Activated CD4-positive, alpha-beta T cell treated with anti-CD3 and anti-CD28 coated beads, Interleukin-2, amount 10 ng/mL, durations not matched to agents 7 days and 5 days (primary cell): ENCODE measurements at places on chromosomes 13 and 19. TPM values are rescaled to one million over a fixed set of nuclear protein-coding genes. Genes with fewer than 3 reads are reported as not detected.

GRCh38 chr19:8251025-8251472 is 41.9 kb downstream of the CERS4 start:
- H3K4me3 ChIP-seq = no peak overlapping the region
- H3K4me1 ChIP-seq = peaks cover 3% of the 10 kb centered on the region
- peaks cover 5% of the 10 kb centered on the region for H3K36me3 ChIP-seq

GRCh38 chr13:84481958-84482357 is 599.7 kb upstream of the SLITRK1 start:
- no peaks in the 10 kb centered on the region for H3K4me1 ChIP-seq
- no peak overlapping the region for H3K27ac ChIP-seq
- H3K4me3 ChIP-seq = no peak overlapping the region
- H3K27me3 ChIP-seq = no peaks in the 10 kb centered on the region
- H3K36me3 ChIP-seq = no peaks in the 10 kb centered on the region
- no peak for DNase-seq

- H3K27ac ChIP-seq = no peak overlapping the region
- no peaks in the 10 kb centered on the region for H3K36me3 ChIP-seq
- no peak for DNase-seq
- H3K27me3 ChIP-seq = no peaks in the 10 kb centered on the region
- peaks cover 13% of the 10 kb centered on the region for H3K4me1 ChIP-seq
- H3K4me3 ChIP-seq = no peak overlapping the region
Measured at GRCh38 chr13:48818495-48819356, 157.0 kb upstream of the FNDC3A start.

The NLRP7 gene
- not detected for total RNA-seq

The F7 gene
- total RNA-seq = not detected

DNA sequence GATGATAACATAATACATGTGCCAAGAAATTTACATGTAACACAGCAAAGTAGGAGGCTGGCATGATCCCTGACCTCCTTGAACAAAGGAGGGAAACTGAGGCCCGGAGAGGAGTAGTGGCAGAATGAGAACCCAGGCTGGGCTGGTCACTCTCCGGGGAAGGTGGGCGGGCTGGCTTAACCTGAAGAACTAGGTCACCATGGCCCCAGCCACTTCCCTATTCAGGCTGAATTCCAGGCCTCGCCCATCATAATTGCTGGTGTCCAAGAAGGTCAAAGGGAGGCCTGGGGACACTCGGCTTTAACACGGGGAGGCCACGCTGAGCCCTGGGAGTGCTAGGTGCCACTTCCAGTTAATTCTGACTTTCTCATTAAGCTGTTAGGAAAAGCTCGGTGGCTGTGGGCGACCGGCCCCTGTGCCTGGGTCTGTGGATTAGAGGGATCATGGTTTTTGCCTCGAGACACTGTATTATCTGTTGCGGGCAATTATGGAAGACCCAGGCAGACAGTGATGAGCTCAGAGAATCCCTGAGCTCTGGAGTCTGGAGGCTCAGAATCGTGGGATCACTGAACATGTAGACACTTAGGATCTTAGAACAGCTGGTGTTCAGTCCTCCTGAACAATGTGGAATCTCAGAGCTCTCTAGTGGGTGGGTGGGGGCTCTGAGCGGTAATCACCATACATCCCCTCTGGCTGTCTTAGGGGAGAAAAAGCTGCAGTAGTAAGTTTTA is 5.0 kb upstream of the TINCR start:
- DNase-seq = no peak
- no peaks in the 10 kb centered on the region for H3K4me1 ChIP-seq
- H3K27me3 ChIP-seq = peaks cover 4% of the 10 kb centered on the region
- no peak overlapping the region for H3K27ac ChIP-seq
- no peak overlapping the region for H3K4me3 ChIP-seq

GRCh38 chr13:79398915-79399314 is 7.1 kb downstream of the RBM26 start:
- H3K27ac ChIP-seq = no peak overlapping the region
- DNase-seq = no peak
- H3K4me1 ChIP-seq = peaks cover 56% of the 10 kb centered on the region
- H3K4me3 ChIP-seq = no peak overlapping the region

- no peaks in the 10 kb centered on the region for H3K4me1 ChIP-seq
- H3K36me3 ChIP-seq = no peaks in the 10 kb centered on the region
- no peak overlapping the region for H3K27ac ChIP-seq
- H3K27me3 ChIP-seq = no peaks in the 10 kb centered on the region
- H3K4me3 ChIP-seq = no peak overlapping the region
Measured at GRCh38 chr13:103007427-103007762, 58.8 kb downstream of the SLC10A2 start.

GRCh38 chr13:47119575-47120235 is 222.9 kb upstream of the HTR2A start:
- H3K27ac ChIP-seq = no peak overlapping the region
- no peaks in the 10 kb centered on the region for H3K36me3 ChIP-seq
- H3K4me1 ChIP-seq = no peaks in the 10 kb centered on the region
- peaks cover 8% of the 10 kb centered on the region for H3K27me3 ChIP-seq

- H3K27me3 ChIP-seq = peaks cover 2% of the 10 kb centered on the region
- H3K4me1 ChIP-seq = peaks cover 20% of the 10 kb centered on the region
- H3K36me3 ChIP-seq = peaks cover 36% of the 10 kb centered on the region
- H3K27ac ChIP-seq = peak overlapping the region; percentile 62
Measured at GRCh38 chr19:12921047-12921446, 2.0 kb upstream of the SYCE2 start.

GRCh38 chr13:113918981-113919701 is 54.7 kb downstream of the C13orf46 start:
- H3K27me3 ChIP-seq = peaks cover 18% of the 10 kb centered on the region
- H3K4me3 ChIP-seq = no peak overlapping the region
- DNase-seq = no peak
- no peak overlapping the region for H3K27ac ChIP-seq
- no peaks in the 10 kb centered on the region for H3K36me3 ChIP-seq

DNA sequence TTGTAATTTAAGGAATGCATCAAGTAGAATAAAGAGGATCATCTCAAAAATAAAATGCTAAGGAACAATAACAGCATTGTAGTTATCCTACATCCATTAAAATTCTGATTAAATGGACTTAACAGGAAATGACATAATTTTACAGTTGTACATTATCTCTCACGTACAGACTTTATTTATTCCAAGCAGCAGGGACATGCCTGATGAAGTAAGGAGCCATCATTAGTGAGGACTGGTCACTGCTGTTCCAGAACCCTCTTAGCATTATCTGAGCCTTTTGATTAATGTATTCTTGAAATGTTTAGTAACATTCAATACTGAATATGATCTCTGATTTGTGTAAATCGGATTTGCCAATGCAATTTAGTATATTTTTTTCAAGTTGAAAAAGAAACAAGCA is 516.1 kb downstream of the DACH1 start:
- H3K36me3 ChIP-seq = no peaks in the 10 kb centered on the region
- H3K27ac ChIP-seq = no peak overlapping the region
- no peak for DNase-seq
- H3K27me3 ChIP-seq = no peaks in the 10 kb centered on the region

GRCh38 chr13:95494082-95494681 is 58.3 kb upstream of the CLDN10 start:
- no peak overlapping the region for H3K4me3 ChIP-seq
- no peaks in the 10 kb centered on the region for H3K4me1 ChIP-seq
- H3K36me3 ChIP-seq = no peaks in the 10 kb centered on the region
- no peak overlapping the region for H3K27ac ChIP-seq
- DNase-seq = peak; percentile 24
- no peaks in the 10 kb centered on the region for H3K27me3 ChIP-seq

DNA sequence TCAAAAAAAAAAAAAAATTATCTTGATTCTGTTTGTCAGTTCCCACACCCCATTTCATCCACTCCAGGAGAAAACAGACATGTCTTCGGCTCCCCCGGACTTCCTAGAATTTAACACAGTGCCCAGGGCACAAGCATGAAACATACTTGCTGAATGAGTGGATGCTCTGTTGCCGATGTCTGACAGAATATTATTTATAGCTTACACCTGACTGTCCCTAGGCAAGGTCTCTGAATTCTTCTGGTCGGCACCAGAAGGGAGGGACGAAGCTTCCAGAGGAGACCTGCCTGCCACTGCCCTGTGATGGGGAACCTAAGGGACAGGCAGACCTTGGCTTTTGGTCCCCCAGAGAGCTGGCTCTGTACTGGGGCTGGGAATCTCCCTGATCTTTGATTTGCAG is 43.9 kb upstream of the PEG3 start:
- H3K27ac ChIP-seq = no peak overlapping the region
- H3K4me1 ChIP-seq = no peaks in the 10 kb centered on the region
- H3K4me3 ChIP-seq = no peak overlapping the region
- no peak for DNase-seq
- H3K36me3 ChIP-seq = no peaks in the 10 kb centered on the region

GRCh38 chr19:31427857-31428256 is 78.6 kb upstream of the TSHZ3 start:
- no peaks in the 10 kb centered on the region for H3K4me1 ChIP-seq
- no peak overlapping the region for H3K4me3 ChIP-seq
- no peak for DNase-seq
- H3K27me3 ChIP-seq = no peaks in the 10 kb centered on the region
- H3K27ac ChIP-seq = no peak overlapping the region
- no peaks in the 10 kb centered on the region for H3K36me3 ChIP-seq

DNA sequence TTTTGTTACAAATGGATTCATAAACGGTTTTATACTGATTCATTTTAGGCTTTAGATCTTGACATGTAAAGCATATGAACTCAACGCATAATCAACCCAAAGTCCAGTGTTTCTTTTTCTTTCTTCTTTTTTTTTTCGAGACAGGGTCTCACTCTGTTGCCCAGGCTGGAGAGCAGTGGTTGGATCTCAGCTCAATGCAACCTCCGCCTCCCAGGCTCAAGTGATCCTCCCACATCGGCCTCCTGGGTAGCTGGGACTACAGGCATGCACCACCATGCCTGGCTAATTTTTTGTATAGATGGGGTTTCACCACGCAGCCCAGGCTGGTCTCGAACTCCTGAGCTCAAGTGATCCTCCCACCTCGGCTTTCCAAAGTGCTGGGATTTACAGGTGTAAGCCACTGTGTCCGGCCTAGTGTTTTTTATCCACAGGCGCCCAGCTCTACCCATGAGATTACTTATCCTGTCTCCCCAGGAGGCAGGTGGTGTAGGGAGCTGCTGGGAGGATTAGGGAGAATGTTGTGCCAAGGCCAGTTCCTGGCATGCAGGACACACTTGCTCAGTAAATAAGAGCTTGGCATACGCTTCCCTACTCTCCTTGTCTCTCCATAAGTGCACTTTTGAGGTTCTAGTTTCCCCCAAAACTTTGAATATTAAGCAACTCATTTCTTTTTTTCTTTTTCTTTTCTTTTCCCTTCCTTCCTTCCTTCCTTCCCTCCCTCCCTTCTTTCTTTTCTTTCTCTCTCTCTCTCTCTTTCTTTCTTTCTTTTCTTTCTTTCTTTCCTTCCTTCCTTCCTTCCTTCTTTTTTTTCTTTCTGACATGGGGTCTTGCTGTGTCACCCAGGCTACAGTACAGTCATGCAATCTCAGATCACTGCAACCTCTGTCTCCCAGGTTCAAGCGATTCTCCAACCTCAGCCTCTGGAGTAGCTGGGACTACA is 4.8 kb upstream of the CEBPA start:
- no peak overlapping the region for H3K4me3 ChIP-seq
- H3K27me3 ChIP-seq = peaks cover 30% of the 10 kb centered on the region
- DNase-seq = no peak
- no peaks in the 10 kb centered on the region for H3K4me1 ChIP-seq
- no peak overlapping the region for H3K27ac ChIP-seq

GRCh38 chr13:114282041-114282670 is 755 bp downstream of the UPF3A start:
- H3K4me1 ChIP-seq = peaks cover 58% of the 10 kb centered on the region
- H3K4me3 ChIP-seq = peak overlapping the region; percentile 81
- peak overlapping the region; percentile 96 for H3K27ac ChIP-seq
- peak; percentile 76 for DNase-seq
- H3K27me3 ChIP-seq = no peaks in the 10 kb centered on the region

DNA sequence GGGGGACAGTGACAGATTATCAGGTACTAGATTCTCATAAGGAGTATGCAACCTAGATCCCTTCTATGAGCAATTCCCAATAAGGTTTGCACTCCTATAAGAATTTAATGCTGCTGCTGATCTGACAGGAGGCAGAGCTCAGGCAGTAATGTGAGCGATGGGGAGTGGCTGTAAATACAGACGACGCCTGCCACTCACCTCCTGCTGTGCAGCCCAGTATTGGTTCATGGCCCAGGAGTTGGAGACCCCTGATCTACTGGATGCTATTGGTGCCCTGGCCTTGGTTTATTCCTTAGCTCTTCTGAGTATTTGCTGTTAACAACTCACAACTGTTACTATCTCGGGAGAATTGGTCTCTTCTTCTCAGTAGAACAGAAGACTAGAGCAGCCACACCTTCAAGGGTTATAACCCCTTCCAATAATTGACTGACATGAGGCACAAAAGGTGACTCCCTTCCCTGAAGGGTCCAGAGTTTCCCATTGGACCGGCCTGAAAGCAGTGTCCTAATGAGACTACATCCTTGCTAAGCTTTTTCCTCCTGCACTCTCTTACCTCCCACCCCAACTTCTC is 35.0 kb upstream of the RBM26 start:
- DNase-seq = no peak
- peaks cover 5% of the 10 kb centered on the region for H3K4me1 ChIP-seq
- no peaks in the 10 kb centered on the region for H3K27me3 ChIP-seq
- H3K36me3 ChIP-seq = no peaks in the 10 kb centered on the region
- no peak overlapping the region for H3K27ac ChIP-seq

DNA sequence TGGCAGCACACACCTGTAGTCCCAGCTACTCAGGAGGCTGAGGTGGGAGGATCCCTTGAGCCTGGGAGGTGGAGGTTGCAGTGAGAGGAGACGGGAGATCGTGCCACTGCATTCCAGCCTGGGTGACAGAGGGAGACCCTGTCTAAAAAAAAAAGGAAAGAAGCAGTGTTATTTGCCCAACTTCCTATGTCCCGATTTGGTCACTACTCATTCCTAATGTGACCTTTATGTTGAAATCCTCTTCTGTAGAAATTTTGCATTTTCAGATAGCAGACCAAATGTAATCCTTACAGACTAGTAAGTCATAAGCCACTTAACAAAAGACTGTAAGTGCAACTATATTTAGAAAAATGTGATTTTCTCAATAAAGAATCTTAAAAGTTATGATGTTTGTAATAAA is 18.2 kb upstream of the STK24 start:
- DNase-seq = no peak
- H3K4me3 ChIP-seq = no peak overlapping the region
- peaks cover 10% of the 10 kb centered on the region for H3K4me1 ChIP-seq
- no peaks in the 10 kb centered on the region for H3K36me3 ChIP-seq

The HSD17B14 gene
- total RNA-seq = 0.27 TPM

The TEX30 gene
- total RNA-seq = 32.9 TPM

The NANOS3 gene
- not detected for total RNA-seq

The FUT1 gene
- 0.23 TPM for total RNA-seq

GRCh38 chr13:109389892-109390345 is 396.5 kb downstream of the IRS2 start:
- no peaks in the 10 kb centered on the region for H3K4me1 ChIP-seq
- no peaks in the 10 kb centered on the region for H3K27me3 ChIP-seq
- no peak overlapping the region for H3K4me3 ChIP-seq
- H3K27ac ChIP-seq = no peak overlapping the region
- no peak for DNase-seq

DNA sequence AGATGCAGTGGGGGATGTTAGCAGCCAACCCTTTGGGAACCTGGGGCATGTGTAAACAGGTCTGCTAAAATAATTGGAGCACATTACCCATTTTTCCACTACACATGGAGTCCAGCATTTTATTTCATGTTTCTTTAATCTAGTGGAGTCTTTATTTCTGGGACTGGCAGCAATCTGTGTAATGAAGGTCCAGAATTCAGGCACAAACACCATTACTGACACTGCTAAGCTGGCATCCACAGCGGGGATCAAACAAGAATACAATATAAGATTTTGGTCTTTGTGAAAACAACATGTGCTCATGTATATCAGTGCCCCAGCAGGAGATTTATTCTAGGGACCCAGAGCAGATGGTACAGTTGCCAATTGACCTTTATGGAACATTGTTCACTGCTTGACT is 1587.0 kb upstream of the PRR20A start:
- no peaks in the 10 kb centered on the region for H3K36me3 ChIP-seq
- H3K4me1 ChIP-seq = no peaks in the 10 kb centered on the region
- no peaks in the 10 kb centered on the region for H3K27me3 ChIP-seq
- H3K4me3 ChIP-seq = no peak overlapping the region
